ENCODE measurements at places on chromosomes 7 and 10.

- DNase-seq: no peak
Measured at GRCh38 chr10:24727786-24728185, 4.1 kb upstream of the ARHGAP21 start.

DNA sequence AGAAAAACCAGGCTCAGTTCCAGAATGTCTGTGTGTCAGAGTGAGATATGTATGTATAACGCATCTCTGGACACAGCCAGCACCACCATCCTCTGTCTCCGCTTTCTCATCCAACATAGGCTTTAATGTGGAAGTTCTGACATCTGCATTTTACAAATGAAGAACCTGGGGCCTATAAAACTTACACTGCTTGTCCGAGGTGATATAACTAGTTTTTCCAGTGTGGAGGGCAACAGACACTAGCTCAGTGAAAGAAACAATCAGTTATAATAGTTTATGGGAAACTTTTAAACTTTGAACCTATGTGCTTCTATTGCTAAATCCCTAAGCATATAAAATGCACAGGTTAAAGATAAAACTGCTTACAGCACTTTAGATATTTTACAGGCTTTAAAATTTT lies 208.7 kb downstream of the CRPPA start:
- no peak for DNase-seq

DNA sequence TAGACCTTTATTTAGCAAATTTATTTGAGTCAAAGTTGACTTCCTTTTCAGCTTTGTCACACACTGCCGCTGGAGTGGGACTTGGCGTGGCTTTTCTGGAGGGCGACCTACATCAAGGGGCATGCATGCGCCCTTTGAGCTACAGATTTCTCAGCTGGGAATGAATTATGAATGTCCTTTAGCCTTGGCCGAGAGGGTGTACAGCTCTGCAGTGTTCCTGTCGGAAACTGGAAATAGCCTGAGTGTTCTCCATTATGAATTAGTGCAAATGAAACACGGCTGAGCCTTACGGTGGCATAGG lies 79.7 kb downstream of the GLRX3 start:
- no peak for DNase-seq

GRCh38 chr7:108037140-108037539 lies 34.2 kb upstream of the LAMB1 start:
- peak; percentile 88 for DNase-seq

- DNase-seq: no peak
Measured at GRCh38 chr10:4396401-4397283, 429.4 kb upstream of the AKR1E2 start.

DNA sequence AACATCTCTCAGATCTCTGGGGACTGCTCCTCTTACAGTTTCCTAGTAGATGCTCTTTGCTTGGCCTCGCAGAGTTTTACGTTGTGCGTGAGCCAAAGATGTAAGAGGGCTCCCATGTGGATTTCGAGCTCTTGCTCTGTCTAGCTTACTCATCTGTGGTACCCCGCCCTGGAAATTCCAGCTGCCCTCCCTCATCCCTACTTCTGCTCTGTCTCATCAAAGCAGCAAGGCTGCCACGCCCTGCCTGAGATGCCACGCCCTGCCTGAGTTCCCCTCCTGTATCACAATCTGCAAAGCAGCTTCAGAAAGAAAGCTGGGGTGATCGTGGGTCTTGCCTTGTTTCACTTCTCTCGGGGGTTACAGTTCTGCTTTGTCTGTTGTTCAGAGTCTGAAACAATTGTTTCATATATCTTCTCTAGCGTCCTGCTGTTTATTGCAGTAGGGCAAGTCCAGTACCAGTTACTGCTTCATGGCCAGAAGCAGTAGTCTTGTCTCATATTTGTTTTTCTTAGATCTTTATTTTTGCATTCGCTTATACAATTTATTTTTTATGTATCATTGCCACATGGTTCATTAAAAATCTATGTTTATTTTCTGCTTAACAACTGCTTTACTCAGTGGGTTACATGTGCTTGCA lies 36.1 kb upstream of the CCNY start:
- DNase-seq: peak; percentile 12

GRCh38 chr7:154864523-154864891 lies 138.4 kb downstream of the PAXIP1 start:
- no peak for DNase-seq

- DNase-seq: no peak
Measured at GRCh38 chr10:126953886-126954285, 48.7 kb downstream of the DOCK1 start.

DNA sequence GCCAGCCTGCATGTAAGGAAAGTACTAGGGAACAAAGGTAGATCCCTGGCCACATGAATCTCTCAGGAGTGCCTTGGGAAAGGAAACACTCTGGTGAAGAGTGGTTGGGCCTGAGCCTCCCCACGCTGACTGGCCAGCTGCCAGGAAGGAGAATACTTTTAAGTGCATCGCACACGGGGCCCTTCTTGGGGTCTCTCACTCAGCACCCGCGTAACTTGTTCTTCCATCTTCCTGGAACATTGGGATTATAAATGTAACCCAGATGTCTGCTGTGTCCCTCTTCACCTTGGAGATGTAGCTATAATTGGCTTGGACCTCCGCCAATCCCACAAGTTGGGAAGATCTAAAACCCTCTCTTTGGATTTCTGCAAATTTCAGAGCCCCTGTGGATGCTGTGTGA lies 4.4 kb upstream of the GLI3 start:
- DNase-seq: no peak

DNA sequence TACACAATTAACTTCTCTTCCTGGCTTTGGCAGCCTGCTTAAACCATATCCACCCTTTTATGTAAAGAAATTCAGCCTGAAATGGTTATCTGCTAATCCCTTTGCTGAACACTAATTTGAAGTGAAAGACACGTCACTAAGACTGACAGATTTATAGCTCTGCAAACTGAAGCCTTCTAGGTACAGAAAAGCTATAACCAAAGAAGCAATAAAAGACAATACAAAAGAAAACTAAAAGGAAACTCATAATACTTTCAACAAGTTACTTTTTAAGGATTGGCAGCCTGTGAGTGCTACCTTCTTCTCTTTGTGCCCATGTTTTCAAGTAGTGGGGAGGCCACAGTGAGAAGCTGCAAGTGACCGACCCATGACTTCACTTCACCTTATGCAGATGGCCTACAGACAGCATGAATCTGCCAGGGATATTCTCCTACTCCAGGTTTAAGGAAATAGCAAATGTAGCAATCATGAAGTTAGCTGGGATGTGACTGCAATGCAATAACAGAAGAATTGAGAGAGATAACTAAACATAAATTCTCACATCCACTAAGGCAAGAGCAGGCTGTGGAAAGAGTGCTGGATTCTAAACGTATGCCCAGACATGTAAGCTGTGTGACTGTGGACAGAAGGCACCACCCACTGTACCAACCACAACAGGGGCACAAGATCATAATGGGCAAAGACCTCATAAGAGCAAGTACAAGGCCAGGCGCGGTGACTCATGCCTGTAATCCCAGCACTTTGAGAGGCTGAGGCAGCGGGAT lies 10.7 kb upstream of the SPOCK2 start:
- DNase-seq: no peak

- no peak for DNase-seq
Measured at GRCh38 chr7:141847996-141848395, 6.7 kb upstream of the PRSS37 start.

- no peak for DNase-seq
Measured at GRCh38 chr7:155296006-155296787, 1.5 kb upstream of the INSIG1 start.

- DNase-seq: no peak
Measured at GRCh38 chr10:18213271-18213670, 73.0 kb downstream of the CACNB2 start.

GRCh38 chr10:2933071-2933470 lies 134.3 kb upstream of the PFKP start:
- DNase-seq: no peak

- DNase-seq: no peak
Measured at GRCh38 chr7:1610013-1610677, 40.3 kb upstream of the PSMG3 start.

- DNase-seq: no peak
Measured at GRCh38 chr7:66183700-66184099, 21.4 kb upstream of the TPST1 start.

- DNase-seq: no peak
Measured at GRCh38 chr7:111356941-111357340, 205.4 kb downstream of the IMMP2L start.

- no peak for DNase-seq
Measured at GRCh38 chr7:132407764-132408163, 168.5 kb downstream of the PLXNA4 start.

GRCh38 chr7:143728333-143728862 lies 29.1 kb downstream of the CTAGE6 start:
- no peak for DNase-seq

DNA sequence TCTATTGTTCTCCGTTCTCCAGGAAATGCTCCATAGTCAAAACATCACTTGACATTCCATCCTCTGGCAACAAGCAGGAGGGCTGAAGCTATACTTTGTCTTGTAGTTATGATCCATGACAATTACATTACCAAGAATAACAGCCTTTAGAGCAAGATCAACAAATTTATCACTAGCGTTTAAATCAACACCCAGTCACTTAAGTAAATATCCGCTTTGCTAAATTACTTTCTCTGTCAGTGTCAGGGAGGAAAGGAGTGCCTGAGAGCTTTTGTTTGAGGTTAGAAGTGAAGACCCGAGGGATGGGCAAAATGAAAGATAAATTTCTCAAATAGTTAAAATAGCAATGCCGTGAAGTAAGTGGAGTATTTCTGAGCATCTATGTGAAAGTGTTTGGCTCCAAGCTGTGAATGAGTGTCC lies 236.1 kb upstream of the BMPER start:
- DNase-seq: no peak

DNA sequence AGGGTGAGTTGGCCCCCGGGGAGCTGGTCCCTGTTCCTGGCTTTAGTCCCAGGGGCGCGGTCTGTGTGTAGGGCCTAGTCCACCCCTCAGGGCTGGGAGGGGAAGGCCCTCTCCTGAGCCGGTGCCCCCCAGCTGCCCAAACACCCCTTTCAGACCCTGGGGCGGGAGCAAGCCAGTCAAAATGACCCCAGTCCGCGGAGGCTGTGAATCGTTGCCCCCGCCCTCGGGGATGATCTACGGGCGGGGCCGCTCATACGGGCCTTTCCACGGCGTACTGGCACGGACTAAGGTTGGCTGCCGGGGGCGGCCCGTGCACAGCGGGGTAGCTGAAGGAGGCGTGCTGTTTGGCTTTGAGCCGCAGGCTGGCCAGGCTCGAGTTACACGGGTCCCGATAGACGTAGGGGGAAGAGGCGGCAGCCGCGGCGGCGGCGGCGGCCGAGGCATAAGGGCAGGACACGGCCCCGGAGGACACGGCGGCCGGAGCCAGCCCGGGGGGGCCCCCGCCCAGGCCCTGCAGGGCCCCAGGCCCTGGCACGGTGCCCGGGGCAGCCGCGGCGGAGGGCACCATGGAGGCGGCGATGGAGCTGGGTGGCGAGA lies 4.3 kb downstream of the ELOVL3 start:
- peak; percentile 42 for DNase-seq

DNA sequence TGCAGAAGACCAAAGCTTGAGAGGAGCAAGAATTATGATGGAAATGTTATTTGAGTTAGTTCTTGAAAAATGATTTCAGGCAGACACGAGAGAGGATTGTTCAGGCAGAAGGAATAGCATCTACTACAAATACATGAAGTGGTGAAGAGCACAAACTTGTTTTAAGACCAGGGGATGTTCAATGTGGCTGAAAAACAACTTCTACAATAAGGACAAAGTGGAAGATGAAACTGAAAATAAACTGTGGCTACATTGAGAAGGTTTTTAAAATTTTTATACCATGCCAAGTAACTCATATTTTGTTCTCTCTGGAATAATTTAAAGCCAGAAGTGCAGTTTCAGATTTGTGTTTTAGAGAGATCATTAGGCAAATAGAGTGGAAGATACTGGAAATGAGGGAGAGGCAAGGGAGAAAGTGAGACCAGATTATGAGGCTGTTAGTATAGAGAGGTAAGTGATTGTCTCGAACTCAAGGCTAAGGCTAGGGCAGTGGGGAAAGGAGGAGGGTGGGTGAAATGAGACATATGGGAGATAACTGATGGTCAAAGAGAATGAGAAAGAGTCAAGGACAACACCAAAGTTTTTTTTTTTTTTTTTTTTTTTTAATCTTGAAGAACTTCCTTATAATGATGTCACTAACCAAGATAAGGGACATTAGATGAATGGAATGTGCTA lies 115.4 kb downstream of the MDFIC start:
- no peak for DNase-seq

- no peak for DNase-seq
Measured at GRCh38 chr7:144869082-144869481, 33.2 kb upstream of the TPK1 start.

GRCh38 chr10:124998624-124999291 lies 56.8 kb downstream of the ZRANB1 start:
- no peak for DNase-seq

DNA sequence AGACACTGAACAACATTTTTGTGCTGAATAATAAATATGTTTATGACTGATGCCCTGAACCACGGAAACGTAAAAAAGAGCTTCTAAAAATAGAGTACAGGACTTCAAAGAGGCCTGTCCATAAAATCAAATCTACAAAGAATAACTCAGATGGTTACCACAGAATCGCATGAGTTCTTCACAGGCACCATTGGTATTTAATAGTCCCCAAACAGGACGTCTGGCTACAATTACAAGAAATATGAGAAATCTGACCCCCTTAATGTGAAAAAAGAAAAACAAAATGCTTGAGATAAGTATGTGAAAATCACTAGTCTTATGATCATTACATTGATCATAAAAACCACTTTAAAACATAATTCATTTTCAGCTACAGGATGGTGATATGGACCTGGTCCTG lies 20.8 kb downstream of the CYTH3 start:
- DNase-seq: no peak

GRCh38 chr10:38118072-38118807 lies 24.1 kb downstream of the ZNF37A start:
- no peak for DNase-seq

DNA sequence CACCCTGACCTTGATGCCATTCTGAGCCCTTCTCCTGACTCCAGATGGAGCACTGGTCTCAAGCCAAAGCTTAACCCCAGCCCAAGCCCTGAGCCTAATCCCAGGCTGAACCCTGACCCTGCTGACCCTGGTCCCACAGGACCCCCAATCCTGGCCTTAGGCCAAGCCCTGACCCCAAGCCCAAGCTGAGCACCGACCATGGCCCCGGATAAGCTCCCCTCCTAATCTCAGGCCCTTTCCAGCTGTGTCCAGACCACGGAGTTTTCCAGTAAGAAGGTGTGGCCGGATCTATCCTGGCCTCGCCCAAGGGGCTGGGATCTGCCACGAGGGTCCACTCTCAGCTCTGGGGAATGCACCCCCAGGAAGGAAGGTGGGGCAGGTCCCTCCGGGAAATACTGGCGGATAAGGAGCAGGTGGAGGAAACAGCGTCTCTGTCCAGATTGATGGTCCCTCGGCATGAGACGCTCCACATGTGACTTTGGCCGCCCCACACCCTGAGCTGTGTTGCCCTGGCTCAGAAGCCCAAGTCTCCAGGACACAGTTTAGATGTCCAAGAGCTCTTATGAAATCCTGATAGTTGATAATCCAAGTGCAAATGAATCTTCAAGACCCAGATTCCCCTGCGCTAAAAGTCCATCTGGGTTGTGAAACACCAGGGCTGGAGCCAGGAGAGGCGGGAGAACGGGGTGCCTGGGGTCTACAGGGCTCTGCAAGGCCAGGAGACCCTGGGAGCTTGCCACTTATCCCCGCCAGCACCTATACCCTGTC lies 10.4 kb downstream of the ELN start:
- no peak for DNase-seq

- DNase-seq: no peak
Measured at GRCh38 chr7:42278344-42278743, 41.3 kb upstream of the GLI3 start.

Measured in NCI-H524 (cell line).